ENCODE measurements at places on chromosomes 13 and 19.

GRCh38 chr13:23848019-23848418 lies 41.2 kb downstream of the MIPEP start:
- no peak for DNase-seq

DNA sequence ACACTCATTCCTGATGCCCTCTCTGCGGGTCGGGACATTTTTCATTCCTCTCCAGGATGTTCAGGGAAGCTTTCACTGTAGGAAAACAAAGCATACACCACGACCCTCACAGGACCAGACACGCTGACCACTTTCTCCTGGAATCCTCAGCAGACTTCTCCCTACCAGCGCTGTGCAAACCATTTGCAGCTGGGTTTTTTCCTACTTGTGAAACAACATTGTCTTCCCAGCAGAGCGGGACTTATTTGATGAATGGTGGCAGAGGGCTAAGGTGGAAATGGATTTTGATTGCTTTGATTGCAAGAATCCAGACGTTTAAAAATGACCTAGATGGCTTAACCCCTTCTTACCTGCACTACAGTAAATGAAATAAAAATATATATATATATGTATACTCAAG lies 265.9 kb downstream of the TBC1D4 start:
- DNase-seq = no peak

DNA sequence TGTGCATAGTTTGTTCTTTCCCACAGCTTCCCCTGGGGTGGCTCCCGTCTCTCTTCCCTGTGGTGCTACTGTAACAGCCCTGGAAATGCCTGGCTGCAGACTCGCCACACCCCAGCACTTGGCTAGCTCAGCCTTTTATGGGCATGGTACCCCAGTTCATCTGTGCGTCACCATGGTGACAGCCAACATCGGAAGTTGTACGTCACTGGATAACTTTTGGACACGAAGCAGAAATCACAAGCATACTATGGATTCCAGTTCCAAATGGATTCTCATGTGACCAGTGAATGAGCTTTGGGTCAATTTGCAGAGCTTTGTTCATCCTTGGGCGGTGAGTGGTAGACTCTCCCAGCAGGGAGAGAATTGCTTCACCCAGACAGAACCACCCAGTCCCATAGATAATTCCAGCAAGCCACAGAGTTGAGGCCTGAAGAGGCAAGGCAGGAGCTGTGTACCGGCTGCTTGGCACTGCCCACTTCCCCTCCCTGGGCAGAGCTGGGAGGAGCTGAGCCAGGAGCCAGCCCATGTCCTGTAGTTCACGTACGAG lies 54.4 kb downstream of the COL4A2 start:
- DNase-seq = no peak

DNA sequence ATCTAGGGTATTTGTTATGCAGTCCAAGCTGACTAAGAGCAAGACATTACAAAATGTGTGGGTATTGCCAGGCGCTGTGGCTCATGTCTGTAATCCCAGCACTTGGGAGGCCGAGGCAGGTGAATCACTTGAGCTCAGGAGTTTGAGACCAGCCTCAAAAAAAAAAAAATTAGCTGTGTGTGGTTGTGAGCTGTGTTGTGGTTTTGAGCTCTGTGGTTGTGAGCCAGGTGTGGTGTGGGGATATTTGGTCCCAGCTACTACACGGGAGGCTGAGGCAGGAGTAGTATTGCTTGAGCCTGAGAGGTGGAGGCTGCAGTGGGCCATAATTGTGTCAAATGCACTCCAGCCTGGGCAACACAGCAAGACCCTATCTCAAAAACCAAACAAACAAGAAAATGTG lies 5.6 kb upstream of the KEAP1 start:
- no peak for DNase-seq

DNA sequence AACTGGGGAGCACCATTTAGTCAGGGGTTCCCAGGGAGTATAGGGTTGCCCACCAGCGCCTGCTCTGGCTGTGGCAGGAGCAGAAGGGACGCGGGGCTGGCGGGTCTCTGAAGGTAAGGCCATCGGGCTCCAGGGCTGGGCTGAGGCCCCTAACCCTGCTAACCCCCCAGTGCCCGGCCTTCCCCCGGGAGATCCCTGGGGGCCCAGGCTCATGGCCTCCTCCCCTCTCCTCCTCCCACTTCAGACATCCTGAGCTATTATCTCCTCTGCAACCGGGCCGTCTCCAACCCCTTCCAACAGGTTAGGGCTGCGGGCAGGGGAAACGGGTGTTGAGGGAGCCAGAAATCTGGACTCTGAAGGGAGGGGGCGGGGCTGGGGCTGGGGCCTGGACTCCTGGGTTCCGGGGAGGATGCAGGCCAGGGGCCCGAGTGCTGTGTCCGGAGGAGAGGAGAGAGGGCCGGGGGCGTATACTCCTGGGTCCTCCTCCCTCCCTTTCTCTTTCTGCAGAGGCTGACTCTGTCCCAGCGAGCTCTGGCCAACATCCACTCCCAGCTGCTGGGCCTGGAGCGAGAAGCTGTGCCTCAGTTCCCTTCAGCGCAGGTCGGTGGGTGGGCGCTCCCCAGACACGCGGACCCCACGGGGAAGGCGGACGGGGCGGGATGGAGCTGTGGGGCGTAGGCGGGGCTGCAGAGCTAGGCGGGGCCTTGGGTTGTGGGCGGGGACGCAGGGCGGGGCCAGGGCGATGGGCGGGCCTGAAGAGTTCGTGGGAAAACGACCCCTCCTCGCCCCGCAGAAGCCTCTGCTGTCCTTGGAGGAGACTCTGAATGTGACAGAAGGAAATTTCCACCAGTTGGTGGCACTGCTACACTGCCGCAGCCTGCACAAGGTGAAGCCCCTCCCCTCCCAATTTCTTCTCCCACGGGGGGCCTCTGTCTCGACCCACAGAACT lies 15.3 kb downstream of the TTYH1 start:
- DNase-seq = no peak

GRCh38 chr19:33796164-33796875 lies at the start of gene KCTD15:
Gene KCTD15, plus strand, starts transcription at chr19:33796870. Its CDS starts 3,585 bp downstream, at chr19:33800455.
- no peak for DNase-seq

- DNase-seq = no peak
Measured at GRCh38 chr19:49907745-49908446, 11.2 kb upstream of the IL4I1 start.

DNA sequence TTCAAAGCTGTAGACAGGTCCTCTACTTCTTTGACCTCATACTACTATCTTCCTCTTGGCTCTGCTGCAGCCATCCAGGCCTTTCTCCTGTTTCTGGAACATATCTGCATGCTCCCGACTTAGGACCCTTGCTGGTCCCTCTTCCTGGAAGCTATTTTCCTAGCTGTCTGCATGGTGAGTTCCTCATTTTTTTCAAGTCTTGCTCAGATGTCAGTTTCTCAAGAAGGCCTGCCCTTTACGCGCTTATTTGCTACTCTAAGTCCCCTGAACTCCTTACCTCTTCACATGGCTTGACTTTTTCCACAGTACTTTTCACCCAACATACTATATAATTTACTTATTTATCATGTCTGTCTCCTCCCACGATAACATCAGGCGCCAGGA lies 31.4 kb downstream of the DNAJC3 start:
- DNase-seq = no peak

GRCh38 chr13:73419186-73419585 lies 360.4 kb downstream of the KLF5 start:
- DNase-seq = no peak

- DNase-seq = no peak
Measured at GRCh38 chr19:3183721-3184641, 1.7 kb upstream of the NCLN start.

GRCh38 chr19:32890326-32890725 lies 20.8 kb upstream of the SLC7A9 start:
- DNase-seq = no peak

GRCh38 chr19:16514383-16515019 lies 18.3 kb downstream of the C19orf44 start:
- no peak for DNase-seq

DNA sequence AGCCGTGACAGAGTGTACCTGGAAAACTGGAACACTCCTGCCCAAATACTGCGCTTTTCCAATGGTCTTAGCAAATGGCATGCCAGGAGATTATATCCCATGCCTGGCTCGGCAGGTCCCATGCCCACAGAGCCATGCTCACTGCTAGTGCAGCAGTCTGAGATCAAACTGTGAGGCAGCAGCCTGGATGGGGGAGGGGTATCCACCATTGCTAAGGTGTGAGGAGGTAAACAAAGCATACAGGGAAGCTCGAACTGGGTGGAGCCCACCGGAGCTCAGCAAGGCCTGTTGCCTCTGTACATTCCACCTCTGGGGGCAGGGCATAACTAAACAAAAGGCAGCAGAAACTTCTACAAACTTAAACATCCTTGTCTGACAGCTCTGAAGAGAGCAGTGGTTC lies 10.5 kb downstream of the CYP2A13 start:
- no peak for DNase-seq

- DNase-seq = no peak
Measured at GRCh38 chr13:111385183-111385857, 64.9 kb downstream of the TEX29 start.

DNA sequence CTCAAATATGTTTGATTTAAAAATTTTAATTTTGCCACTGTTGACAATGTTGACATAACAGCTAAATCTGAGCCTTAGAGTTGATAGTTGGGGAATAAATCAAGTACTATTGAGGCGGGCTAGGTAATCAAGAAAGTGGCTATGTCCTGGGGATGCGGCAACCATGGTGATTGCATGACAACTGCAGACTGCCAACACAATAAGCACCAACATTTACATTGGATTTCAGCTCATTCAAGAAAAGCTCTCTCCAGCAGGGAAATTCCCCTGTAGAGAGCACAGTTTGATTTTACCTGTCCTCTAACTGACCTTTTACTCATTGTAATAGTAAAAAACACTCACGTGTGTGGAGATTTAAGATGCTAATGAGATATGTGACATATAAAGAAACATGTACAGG lies 63.1 kb downstream of the ZNF100 start:
- DNase-seq = no peak

- no peak for DNase-seq
Measured at GRCh38 chr13:109938255-109938936, 152.0 kb upstream of the IRS2 start.

DNA sequence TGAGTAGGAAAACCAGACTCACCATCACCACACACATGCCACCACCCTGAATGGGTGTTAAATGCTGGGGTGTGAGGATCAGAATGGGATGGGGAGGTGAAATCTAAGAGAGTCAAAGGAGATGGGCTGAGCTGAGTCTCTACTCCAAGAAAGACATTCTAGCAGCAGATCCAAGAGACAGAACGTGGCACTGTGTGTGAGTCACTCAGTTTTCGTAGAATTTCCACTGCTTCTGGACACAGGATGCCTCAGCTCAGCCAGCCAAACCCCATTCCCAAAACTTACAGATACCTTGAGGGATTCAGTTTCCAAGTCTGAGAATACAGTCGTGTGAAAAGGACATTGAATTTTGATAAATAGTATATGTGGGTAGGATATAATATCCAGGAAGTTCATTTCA lies 7.3 kb upstream of the CYP2A7 start:
- DNase-seq = no peak

GRCh38 chr13:42883771-42884467 lies 102.5 kb downstream of the FAM216B start:
- DNase-seq = no peak

GRCh38 chr19:35533822-35534392 lies 651 bp downstream of the GAPDHS start:
- DNase-seq = peak; percentile 39

Data from effector memory CD8-positive, alpha-beta T cell (primary cell).